ENCODE measurements at places on chromosomes 5 and 9.

DNA sequence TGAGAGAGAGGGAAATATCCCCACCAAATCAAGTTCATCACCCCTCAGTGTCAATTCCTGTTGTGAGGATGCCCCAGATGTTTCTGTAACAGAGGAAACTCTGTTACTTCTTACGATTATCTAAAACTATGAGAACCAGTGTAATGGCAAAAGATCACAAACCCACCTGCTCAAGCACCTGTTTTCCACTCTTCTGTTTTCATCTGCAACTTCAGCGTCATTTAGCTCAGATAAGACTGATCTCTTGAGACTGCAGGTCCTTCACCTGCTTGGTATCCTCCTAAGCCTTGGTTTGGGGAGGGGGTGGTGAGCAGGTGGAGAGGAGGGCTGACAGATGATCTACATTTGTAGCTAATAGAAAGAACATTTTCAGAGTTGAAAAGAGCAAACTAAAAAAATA lies 229.3 kb downstream of the SLF1 start:
- no peak for DNase-seq

DNA sequence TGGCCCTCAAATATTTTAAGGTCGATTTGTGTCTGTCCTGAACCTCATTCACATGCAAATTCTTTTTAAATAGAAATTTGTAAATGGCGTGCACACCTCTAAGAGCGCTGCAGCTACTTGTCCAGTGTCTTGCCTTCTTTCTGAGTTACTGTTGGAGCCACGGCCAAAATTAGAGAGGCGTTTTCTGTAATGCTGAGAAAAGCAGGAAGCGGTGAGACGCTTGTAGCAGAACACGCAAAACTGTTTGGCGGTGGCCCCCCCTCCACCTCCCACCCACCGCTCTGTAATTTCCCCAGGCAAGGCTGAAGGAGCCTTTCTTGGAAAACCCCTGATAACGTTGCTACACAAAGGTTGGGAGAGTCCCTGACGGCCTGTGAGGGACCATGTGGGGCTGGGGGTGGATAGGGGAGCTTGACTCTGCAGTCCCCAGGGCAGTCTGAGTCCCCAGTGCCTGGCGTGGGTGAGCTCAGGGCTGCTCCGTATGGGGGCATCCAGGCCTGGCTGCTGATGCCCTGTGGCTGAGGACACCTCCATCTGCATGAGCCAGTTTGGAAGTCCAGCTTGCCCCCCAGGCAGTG lies 96.5 kb downstream of the GADD45G start:
- peak; percentile 33 for DNase-seq

- DNase-seq = no peak
Observed at GRCh38 chr5:90602681-90603080, 44.1 kb downstream of the ADGRV1 start.

GRCh38 chr5:60366489-60366888 lies 333.5 kb downstream of the DEPDC1B start:
- no peak for DNase-seq

- no peak for DNase-seq
Observed at GRCh38 chr5:165579911-165580310, 2074.5 kb downstream of the MAT2B start.

GRCh38 chr9:35294556-35294955 lies 132.7 kb downstream of the UNC13B start:
- DNase-seq = no peak

DNA sequence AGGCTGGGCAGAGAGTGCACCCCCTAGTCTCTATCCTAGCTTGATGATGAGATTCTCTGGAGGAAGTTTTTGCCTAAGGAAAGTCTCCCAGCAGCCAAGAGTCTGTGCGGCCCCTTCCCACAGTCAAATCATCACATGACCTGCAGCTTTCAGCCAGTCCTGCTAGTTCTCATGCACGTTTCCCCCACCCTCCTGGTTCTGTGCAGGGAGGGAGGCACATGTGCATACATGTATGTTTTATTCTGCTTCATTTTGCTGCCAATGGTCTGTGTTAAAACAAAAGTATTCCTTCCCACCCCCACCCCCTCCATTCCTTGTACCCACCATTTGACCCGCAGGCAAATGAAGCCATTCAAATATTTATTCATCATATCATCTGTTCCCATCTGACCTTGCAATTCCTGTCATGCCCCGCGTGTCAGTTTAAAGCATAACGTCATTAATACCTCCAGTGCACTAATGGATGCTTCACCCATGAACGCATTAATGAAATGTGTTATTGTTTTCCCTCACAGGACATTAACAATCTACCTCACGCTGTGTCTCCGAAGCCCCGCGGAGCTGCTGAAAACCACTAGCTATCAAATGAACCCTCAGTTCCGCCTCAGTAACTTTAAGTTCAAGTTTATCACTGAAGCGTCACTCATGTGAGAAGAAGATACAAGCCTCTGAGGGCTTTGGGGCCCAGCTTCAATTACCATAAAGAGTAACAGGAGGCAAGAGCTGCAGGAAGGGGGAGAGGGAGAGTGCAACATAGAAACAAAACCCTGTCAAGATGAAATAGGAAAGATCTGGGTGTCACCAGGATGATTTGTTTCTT lies 139.6 kb downstream of the RASEF start:
- no peak for DNase-seq

DNA sequence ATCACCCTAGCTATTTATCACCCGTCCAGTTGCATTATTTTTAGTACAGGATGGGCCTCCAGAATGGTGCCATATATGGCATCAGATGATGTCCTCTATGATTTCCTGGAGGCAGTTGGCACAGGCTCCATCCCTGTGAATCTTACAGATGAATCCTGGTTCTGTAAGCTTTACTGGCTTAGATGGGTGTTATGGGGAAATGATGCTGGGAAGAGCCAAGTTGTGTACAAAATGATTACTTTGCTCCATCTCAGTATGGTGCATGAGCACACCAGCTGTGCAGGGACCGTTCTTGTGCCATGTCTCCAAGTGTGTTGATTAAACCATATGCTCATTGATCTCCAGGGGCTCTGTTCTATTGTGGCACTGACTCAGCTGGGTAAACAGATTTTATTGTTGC lies 755.7 kb downstream of the TLR4 start:
- no peak for DNase-seq

DNA sequence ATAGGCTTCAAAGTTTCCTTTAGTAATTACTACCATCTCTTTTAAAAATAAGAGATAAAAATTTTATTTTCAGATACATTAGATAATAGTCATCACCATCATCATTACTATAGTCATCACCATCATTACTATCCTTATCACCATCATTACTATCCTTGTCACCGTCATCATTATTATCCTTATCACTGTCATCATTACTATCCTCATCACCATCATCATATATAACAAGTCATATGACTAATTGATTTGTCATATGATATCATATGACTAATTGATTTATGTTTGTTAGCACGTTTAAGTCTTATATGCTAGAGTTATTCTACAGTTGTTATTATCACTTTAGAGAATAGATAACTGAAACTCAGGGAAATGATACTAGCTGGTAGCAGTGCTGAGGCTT lies 382.1 kb upstream of the CDH18 start:
- DNase-seq = no peak

DNA sequence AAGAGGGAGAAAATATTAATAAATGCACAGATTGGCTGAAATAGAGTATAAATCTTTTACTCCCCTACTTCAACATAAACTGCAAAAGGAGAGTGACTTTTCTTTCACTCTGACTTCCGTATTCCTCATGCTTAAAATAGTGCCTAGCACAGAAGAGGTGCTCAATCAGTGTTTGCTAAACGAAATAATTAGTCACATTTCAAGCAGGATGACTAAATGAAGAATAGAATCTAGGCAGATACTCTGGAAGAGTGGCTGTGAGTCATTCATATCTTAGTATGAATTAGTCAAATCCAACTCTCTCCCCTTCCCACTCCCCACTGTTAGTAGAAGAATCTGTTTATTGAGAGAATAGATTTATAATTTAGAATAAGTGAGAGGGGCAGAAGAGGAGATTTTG lies 4.8 kb downstream of the CD274 start:
- DNase-seq = no peak

DNA sequence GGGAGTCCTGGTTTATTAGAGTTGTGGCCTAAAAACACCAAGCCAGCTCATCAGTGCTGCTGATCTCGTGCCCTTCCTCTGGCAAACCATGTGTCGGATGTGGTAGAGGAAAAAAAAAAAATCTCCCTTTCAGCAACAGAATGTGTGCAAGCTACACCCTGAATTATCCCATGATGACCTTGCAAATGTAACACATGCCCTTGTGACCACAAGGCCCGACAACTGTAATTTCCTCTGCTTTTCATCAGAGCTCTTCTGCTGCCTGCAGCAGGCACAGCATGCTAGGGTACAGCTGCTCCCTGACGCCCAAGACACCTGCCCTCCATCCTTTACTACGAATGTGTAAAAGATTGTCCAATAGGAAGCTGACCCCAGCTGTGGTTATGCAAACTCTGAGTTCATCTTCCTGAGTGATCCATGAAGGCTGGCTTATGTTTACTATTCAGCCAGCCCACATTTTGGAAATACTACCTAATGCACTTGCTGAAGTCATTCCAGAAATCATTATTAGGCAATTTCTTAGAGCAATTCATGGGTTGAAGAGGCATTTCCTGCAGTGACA lies 14.6 kb upstream of the BNC2 start:
- DNase-seq = no peak

- no peak for DNase-seq
Observed at GRCh38 chr9:34456746-34457145, 1.6 kb downstream of the FAM219A start.

DNA sequence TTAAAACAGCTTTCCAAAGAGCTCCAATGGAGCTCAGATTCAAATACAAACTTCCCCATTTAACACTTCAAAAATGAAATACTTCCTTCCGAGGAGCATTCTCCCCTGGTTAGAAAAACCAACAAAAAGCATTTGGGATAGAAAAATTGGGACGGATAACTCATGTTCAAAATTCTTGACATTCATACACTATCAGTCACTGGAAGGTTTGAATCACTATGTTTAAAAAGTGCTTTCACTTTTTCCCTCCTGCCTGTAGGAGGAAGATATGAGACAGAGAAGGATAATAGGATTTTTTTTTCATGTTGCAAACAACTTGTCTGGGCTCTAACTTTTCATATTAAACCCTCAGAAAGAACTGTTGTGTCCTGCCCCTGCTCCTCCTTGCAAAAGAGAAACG lies 412.0 kb downstream of the ACTL7B start:
- no peak for DNase-seq

DNA sequence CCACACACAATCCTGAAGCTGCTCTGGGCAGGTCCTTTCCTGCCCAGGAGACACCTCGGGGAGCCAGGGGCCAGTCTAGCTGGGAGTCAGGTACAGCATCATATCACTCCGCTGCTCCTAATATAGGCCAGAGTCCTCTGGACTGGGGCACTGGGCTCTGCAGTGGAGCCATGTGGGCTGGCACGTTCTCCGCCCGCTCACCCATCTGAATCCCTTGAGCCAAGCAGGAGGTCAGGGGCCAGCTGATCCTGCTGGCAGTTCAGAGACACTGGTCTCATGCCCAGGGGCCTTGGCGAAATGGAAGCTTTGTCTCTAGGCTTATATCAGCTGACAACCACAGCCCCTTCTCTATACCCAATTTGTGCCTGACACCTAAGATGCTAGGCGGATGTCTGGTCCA lies 9.3 kb upstream of the CORO2A start:
- DNase-seq = no peak

GRCh38 chr9:27714388-27714787 lies 141.1 kb upstream of the C9orf72 start:
- no peak for DNase-seq

DNA sequence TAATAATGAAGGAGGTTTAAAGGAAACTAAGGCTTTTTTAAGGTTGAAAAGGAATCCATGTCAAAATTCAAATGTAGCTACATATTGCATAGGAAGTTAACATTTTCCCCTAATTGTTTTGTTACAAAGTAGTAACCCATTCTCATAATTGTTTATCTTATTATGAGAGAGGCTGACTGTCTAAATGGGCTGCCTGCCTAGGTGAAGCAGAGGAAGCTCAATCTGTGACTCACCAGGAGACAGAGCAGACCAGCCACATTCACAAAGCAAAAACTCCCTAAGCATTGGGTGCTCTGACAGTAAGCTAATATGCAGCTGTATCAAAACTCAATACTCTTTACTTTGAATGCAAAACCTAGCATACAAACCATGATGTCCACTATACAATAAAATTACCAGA lies 208.5 kb downstream of the ROR2 start:
- DNase-seq = no peak

DNA sequence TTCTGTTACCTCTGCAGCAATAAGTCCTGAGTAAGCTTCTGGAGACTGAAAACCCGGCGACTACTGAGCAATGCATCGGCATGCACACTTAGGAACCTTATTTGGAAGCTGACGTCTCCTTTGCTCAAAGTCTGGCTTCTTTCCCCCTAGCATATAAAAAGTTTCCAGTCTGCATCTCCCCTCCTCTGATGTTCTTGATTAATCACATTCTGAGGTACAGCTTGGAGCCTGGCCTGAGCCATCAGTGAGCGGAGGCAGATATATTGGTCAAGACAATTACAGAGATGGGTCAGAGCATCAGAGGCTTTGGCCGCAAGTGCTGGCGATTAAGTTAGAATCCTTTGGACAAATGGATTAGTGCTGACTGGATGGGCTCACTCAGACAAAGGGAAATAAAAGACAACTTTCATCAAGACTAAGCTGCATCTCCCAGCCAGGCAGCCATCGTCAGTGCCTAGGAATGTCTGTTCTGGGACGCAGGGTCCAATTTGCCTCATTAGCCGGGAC lies 140.7 kb downstream of the MTX3 start:
- DNase-seq = no peak

GRCh38 chr5:104095527-104095926 lies 532.9 kb upstream of the NUDT12 start:
- no peak for DNase-seq

GRCh38 chr9:110156416-110156815 lies 51.5 kb downstream of the C9orf152 start:
- DNase-seq = no peak

DNA sequence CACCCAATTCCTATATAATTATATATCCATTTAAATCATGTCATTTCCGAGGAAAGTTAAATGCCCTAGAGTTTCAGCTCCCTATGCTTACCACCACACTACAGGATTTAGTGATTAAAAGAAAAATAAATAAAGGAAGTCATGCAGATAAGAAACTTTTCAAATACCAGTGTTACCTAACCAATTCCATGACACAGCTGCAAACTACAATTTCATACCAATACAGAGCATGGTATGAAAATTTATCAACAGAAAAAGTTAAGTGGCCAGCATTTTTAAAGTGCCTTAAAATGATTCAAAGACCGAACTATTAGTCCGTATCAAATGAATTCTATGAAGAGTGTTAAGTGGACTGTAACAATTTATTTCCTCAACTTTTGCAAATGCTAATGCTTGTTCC lies 35.9 kb downstream of the CEP120 start:
- no peak for DNase-seq

Measured in activated CD4-positive, alpha-beta T cell treated with anti-CD3 and anti-CD28 coated beads for 1 hour (primary cell).